ENCODE measurements at places on chromosomes 16 and 17.

DNA sequence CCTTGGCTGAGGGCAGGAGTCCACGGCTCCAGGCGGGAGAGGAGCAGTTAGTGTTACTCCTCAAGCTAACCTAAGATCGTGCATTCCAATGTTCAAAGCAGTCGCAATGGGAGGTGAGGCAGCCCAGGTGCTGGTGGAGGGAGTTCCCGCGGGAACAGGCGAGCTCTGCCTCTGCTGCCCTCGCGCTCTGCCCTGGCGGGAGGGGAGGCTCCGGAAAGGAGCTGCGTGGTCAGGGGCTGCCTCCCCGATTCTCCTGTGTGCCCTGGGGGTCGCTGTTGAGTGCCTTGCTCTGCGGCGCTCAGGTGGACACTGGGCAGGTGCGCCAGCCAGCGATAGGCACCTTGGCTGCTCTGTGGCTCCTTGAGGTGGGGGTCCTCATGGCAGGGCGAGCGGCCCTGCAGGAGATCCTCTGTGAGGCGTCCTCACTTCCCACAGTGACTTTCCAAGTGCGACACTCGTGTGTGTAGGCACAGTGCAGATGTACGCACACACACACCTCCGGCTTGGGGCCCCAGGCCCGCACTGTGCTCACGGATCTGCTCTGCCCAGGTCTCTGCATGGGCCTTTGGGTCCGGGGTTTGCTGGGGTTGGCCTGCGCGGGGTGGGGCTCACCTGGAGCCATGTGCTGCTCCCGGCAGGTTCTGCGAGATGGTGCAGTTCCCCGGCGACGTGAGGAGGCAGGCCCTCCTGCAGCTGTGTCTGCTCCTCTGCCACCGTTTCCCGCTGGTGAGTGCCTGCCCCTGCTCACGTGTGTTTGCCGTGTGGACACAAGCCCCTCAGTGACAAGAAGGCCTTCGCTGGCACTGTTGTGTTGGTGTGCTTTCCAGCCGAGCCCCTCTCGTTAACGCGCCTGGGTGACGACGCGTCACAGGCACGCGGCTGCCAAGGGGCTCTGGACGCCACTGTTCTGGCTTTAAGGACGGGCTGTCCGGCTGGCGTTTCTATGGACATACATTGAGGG, 97.9 kb upstream of the ZNF750 start:
- no peak for DNase-seq

GRCh38 chr17:41932816-41933389, 2.5 kb downstream of the ODAD4 start:
- DNase-seq: no peak

GRCh38 chr17:44219616-44220212, at the start of gene UBTF:
Gene UBTF (minus strand): TSS chr17:44219675. CDS start chr17:44218229, 1,446 bp downstream.
- no peak for DNase-seq

DNA sequence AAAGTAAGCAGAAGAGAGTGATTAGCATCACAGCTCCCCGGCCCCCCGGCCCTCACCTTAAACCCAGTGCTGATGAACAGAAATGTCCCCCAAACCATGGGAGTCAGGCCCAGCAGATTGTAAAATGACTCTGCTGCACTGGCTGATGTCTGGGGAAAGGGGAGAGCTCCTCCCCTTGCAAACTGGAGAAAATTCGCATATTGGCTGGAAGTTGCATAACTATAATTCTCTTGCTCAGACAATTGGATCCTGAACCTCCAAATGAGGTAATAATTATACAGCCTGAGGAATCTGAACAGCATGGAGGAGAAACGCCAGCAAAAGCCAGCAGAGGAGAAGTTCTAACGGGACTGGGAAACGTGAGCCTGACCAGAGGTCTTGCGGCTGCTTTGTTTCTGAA, 109.7 kb downstream of the C16orf95 start:
- DNase-seq: no peak

DNA sequence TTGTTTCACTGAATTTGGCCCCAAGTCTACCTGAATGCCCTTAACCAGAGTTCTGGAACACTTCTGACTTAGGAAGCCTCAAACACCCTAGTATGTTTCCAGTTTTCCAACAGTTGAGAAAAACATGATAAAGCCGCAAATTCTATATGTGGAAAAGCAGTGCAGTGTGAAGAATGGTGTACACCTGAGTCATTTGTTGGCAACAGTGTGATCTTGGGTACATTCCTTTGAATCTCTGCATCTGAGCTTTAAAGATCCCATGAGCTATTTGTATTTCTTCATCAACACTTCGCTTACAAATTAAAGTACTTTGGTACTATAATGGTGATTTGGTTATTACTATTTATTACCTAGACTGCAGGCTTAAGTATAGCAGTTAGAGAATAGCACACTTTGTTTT, 93.6 kb upstream of the TBX2 start:
- no peak for DNase-seq

DNA sequence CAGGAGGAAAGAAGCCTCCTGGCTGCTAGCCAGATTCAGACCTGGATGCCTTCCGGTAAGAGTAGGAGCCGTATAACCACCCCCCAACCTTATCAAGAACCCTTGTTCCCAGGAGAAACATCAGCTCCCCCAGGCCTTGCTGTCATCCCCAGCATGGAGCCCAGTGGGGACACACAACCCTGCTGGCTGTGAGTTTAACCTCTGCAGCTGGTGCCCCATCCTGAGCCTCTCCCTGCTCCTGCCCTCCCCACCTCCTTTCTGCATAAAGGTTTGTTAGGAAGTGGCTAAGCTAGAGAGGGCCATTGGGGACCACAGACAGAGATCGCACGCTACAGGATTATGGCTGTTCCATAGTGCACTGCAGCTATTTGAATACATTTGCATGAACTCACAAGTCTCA, 55.5 kb upstream of the RPL38 start:
- no peak for DNase-seq

Measured in foreskin keratinocyte (primary cell).